AG08395 (cell line): ENCODE measurements at places on chromosomes 5 and 9.

- no peak for DNase-seq
These were observed 269.5 kb downstream of the ARHGEF28 start for GRCh38 chr5:73895471-73895870.

DNA sequence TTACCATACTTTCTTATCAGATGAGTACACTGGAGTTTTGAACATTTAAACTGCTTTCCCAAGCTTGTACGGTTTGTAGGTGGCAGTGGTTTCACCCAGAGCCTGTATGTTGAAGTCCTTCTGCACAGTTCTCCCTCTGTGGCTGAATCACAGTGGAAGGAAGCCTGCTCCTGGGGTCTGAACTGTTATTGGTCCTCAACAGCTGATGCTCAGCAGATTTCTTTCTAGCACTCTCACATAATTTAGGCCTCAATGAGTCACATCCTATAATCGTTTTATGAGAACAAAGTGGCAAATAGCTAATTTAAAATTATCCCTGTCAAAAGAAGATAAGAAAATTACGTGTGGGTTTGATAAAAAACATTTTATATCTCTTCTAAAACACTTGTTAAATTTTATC is 229.7 kb downstream of the TLE4 start:
- no peak for DNase-seq

DNA sequence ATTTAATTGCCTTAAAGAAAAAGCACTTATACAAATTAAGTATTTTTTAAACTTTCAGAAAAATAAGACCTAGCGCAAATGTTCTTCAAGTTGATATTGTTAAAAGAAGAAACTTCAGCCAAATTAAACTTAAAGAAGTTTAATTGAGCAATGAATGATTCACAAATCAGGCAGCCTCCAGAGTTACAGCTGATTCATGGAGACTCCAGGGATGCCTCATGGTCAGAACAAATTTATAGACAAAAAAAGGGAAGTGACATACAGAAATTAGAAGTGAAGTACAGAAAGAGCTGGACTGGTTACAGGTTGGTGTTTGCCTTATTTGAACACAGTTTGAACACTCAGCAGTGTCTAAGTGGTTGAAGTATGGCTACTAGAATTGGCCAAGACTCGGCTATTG is 60.3 kb downstream of the CDKN2A start:
- no peak for DNase-seq

DNA sequence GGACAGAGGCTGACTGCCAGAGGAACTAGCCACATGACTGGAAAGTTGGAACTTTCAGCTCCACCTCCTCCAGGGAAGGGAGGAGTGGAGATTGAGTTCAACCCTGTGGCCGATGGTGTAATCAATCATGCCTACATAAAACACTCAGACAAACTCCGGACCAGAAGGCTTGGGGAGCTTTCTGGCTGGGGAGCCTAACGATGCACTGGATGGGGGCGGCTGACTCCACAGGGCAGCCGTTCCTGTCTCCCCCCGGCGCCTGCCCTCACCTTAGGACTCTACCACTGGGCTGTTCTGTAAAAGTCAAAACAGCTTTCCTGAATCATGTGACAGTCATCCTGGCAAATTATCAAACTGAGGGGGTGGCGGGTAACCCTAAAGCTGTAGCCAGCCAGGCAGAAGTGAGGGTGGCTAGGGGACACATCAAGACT is 58.0 kb downstream of the GOLM1 start:
- peak; percentile 50 for DNase-seq

DNA sequence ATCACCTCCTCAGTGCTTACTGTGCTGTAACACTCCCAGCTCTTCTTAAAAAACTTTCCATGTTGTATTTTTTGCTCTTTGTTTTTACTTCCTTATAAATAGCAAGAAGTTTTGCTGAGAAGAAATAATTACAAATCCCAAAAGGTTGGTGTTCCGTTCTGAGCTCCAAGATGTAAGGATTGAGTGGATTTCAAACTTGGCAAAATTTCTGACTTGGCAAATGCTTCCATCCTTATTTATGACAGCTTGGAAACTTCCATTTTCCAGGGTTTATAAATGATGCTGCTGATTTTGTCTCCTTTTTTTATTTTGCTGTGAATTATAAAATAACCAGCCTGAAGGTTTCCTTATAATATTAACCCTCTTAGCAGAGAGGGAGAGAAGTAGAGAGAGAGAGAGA is 151.9 kb downstream of the NTRK2 start:
- no peak for DNase-seq

DNA sequence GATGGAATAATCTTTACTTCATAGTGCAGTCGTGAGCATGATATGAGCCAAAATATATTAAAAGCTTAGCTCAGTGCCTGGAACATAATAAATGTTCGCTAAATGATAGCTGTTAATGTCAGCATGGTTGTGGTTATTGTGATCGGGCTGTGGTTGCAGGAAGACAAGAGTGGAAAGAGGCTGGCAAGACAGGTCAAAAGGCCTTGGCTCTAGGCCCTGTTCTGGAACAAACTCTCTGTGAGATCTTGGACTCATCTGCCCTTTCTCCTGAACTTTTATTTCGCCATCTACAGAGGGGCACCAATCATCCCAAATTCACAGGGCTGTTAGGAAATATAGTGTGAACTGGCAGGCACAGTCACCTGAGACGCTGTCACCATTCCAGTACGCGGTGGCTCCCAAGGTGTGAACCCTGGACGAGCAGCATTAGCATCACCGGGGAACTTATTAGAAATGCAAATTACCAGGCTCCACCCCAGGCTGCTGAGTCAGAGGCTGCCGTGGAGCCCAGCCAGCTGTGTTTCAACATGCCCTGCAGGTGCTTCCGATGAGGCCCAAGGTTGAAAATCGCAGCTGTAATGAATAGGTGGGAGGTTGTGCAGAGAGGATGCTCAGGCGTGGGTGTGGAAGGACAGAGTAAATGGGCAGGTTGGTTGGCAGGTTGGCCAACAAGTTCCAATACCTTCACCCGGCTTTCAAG is 50.2 kb upstream of the SAP30L start:
- DNase-seq, result no peak
